ENCODE measurements at places on chromosomes 3 and 15.

DNA sequence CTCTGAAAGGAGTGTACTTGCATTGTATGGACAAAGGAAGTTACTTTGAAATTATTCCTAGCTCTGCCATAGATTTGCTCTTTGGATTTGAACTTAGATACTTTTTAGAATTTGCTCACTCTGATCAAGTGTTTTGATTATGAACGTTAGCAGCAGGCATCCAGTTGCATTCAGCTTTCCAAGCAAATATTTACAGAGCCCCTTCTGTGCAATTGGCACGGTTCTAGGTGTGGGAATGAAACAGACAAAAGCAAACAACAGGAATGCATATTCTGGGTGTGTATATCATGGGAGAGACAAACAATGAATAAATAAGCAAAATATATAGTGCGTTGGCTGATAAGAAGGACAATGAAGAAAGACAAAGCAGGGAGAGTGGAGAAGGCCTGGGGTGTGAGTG lies 125.5 kb upstream of the ADAMTS9 start:
- DNase-seq = no peak

GRCh38 chr15:90234096-90234988 lies at the start of gene GDPGP1:
GDPGP1 (plus strand) TSS chr15:90234209; CDS start chr15:90240909, 6,700 bp downstream.
- no peak for DNase-seq

- DNase-seq = no peak
Measured at GRCh38 chr3:42195879-42196330, 70.1 kb downstream of the CCK start.

GRCh38 chr3:192367616-192368015 lies 359.7 kb downstream of the FGF12 start:
- no peak for DNase-seq

- no peak for DNase-seq
Measured at GRCh38 chr3:105385819-105386508, 19.3 kb downstream of the ALCAM start.

- no peak for DNase-seq
Measured at GRCh38 chr3:188267790-188268335, 113.9 kb downstream of the LPP start.

- no peak for DNase-seq
Measured at GRCh38 chr3:36488077-36488789, 107.9 kb downstream of the STAC start.

- DNase-seq = no peak
Measured at GRCh38 chr15:43086551-43086950, 19.3 kb downstream of the UBR1 start.

GRCh38 chr3:67325231-67325630 lies 327.1 kb downstream of the KBTBD8 start:
- DNase-seq = no peak

DNA sequence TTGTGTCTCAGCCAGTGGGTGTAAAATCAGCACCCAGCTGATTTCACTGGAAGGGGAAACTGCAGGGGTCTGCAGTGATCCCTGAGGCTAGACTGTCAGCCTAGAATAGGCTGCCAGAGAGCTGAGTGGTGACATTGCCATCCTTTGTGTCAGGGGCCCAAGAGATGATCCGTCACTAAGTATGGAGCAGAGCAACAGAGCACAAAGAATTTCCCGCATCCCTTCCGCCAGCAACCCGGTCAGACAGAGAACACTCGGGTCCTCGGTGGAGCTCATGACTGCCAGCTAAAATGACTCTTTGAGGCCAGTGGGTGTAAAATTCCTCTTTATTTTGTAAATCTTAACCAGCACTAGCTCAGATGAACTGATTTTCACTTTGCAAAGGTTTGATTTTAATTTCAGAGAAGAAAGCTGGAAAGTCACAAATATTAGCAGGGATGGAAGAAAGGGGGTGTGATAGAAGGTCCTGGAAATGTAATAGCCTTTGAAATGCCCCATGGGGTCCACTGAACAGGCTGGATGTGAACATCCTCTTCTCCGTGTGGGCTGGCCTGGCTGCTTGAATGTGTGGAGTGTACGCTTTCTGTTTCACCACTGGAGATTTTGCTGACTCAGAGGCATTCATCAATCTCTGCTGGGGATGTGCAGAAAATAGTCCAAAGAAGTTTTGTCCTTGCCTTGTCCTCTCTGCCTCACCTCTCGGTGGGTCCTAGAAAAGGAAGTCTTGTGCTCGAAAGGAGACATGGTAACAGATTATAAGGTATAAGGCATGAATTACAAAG lies 138.8 kb downstream of the SV2B start:
- no peak for DNase-seq

DNA sequence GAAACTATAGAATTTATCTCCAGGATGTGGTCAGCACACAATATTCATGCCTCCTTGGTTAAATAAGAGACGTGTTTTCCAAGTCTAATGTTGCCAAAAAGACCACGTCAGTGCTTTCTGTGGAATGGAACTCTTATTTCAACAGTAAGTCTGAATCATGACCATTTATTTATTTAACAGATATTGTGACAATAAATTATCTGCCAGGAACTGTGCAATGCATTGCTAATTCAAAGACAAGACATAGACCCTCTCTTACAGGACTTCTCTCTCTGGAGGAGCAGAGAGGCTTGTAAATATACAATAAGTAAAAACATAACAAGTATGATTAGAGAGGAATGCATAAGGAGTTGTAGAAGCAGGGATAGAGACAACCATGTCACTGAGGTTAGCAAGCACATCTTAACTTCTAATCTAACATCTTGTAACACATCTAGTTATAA lies 227.5 kb downstream of the DTWD1 start:
- DNase-seq = no peak

GRCh38 chr3:169774186-169774585 lies 990 bp downstream of the MYNN start:
- no peak for DNase-seq

GRCh38 chr15:98782801-98783200 lies 134.5 kb downstream of the IGF1R start:
- DNase-seq = no peak

DNA sequence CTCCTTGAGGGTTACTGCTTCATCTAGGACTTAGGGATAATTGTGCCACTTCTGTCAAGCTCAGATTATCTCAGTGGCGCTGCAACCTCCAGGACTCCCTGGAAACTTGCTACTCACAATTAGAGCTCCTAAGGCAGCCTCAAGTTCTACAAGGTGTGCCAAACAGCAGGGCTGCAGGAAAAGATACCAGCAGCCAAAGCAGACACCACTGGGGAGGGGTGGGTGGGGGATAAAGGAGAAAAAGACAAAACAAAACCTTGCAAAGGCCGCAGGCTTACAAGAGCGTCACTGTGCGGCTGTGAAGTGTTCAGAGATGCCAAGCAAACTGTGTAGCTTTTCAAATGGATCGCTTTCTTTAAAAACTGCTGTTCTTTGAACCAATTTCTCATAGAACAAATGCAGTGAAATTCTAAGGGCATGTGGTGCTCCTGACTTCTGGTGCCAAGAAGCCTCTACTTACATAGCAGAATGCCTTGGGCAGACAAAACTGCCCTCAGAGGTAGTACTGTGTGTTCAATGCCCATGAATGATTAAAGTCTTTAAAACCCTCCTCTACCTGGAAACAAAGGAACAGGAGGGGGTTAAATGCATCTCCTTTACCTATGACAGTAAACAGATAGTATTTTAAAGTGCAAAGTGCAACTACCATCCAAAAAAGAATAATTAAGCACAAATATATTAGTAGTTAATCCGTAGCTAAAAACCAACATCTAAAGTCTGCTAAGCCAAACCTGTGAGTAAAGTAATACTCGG lies 353.4 kb downstream of the FOXP1 start:
- DNase-seq = no peak

DNA sequence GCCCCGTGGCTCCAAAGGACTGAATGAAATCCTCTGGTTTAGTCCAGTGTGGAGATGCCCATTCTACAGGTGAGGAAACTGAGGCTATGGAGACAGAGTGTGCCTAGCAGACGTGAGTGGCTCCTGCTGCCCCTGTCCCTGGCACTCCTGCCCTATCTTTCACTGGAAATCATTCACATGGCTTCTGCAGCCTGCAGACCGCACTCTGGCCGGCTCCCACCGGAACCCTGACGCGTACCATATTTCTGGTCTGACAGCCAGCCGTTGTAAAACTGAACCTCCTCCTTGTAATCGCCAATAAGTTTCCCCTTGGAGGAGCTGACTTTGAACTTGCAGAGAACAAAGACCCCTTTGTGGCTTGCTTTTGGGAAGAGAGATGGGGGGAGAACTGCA lies 136.5 kb downstream of the CHSY1 start:
- no peak for DNase-seq

DNA sequence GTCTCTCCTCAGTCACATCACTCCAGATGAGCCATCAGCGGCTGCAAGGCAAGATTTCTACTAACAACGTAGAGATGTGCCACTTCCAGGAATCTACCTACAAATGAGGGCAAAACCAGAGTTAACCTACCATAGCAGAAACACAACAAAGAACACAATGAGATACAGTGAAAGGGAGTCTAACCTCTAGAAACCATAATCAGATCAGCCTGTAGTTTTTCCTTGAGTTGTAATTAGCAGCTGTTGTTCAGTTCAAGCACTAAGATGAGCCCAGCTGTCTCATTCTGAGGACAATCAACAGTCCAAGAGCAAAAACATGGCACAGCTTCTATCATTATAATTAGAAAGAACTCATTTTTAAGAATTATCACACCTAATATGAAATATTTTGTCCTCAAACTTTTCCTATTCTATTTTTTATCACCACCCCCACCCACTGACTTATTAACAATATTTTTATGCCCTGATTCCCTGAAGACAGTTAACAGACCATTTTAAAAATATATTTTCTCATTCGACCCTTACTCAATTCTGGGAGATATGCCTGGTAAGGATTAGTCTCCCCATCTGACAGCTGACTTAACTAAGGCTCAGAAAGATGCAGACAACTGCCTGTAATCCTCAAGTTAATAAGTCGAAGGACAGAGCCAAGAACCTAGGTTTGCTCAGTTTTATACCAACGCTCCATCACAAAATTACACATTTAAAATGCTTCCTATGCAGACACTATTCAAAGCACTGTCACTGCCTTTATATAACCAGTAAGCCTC lies 50.1 kb downstream of the MAGI1 start:
- DNase-seq = no peak

GRCh38 chr3:150755902-150756301 lies 7.1 kb downstream of the SIAH2 start:
- DNase-seq = no peak
